ENCODE measurements at places on chromosomes 16 and 17.

- no peak for DNase-seq
These were observed 8.4 kb upstream of the HELZ start for GRCh38 chr17:67253384-67253783.

DNA sequence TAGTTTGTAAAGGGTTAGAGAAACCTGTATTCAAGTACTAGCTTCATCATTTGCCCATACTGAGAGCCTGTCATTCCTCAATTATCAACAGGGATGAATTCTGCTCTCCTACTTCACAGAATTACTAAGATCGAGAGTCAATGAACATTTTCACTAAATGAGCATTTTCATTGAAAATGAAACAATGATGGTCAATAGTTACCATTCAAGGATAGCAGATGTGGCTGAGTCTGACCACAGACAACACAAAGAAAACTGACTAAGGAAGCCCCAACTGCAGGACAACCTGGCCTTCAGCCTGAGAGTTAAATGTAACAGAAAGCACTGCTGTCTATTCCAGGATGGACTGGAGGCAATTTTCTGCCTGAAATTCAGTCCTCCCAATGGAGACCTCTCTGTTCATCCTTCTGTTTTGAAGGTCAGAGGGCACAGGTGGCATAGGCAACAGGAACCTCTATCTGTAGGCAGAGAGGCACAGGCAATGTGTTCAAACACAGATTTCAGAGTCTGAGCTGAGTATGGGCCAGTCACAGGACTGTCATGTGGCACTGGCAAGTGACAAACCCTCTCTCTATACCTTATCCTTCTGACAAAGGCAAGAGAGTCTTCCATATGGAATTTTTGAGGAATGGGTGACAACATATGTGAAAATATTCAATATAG, 19.5 kb downstream of the TRAF4 start:
- no peak for DNase-seq

DNA sequence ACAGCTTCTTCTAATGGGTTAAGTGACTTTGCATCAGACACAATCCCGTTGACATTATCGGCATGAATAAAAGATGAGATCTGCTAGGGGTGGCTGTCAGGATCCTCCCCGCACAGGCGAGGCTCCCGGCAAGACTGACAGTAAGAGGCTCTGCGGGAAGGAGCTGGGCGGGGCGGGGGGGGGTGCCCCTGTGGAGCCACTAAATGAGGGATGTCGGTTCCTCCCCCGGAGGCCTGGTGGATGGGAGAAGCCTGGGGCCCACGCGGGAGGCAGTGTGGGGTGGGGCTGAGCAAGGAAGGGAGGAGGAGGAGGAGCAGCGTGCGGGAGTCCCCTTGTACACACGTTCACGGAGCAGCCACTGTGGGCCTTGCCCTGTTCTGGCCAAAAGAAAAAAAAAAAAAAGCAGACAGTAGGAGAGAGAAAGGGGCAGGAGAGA, 190.9 kb upstream of the GSE1 start:
- DNase-seq, result no peak

DNA sequence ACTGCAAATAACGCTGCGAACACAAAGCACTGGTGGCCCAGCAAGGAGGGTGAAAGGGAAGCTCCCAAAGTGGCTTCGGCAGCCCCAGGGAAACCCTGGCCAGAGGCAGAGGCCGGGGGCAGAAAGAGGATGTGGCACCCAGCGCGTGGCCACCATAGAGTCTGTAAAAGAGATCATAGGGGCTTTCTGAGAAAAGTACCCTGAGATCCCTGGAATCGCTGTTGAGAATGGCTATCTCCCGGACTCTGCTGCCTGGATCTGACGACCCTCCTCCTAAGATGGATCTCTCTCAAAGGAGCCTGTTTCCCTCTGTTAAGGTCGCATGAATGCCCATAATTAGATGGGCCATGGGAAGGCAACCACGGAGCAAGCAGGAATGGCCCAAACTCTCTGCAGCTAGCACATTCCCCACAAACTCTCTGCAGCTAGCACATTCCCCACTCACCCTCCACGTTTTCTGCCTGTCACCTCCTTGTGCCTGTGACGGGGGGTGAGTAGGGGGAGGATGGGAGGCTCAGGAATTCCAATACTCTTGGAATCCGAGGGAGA, 364.4 kb downstream of the XYLT1 start:
- DNase-seq, result no peak

- peak; percentile 40 for DNase-seq
These were observed 9.5 kb upstream of the MRPL12 start for GRCh38 chr17:81693509-81694210.

DNA sequence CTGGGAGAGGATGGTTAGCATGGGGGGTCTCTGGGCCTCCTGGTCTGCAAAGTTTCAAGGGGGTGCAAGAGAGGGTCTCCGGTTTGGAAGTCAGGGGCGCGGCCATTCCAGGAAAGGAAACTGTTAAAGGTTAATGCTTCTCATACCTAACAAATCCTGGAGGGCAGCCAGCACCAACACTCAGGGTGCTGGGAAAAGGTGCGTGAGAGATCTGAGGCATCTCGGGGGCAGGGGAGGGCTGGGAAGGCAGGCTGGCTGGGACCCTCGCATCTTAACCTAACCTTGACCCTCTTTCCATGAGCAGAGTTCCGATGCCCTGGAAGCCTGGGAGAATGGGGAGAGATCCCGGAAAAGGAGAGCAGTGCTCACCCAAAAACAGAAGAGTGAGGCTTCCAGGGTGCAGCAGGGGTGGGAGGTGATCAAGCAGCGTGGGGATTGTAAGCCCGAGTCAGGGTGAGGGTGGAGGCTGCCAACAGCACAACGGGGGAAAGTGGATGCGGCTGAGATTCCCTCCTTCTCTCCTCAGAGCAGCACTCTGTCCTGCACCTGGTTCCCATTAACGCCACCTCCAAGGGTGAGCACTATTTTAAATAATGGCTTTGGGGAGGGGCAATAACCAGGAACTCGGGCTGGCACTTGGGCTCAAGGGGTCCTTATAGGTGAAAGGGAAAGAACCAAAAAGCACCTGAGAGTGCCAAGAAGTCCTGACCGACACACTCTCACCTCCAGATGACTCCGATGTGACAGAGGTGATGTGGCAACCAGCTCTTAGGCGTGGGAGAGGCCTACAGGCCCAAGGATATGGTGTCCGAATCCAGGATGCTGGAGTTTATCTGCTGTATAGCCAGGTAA, 996 bp downstream of the TNFSF13 start:
- no peak for DNase-seq

DNA sequence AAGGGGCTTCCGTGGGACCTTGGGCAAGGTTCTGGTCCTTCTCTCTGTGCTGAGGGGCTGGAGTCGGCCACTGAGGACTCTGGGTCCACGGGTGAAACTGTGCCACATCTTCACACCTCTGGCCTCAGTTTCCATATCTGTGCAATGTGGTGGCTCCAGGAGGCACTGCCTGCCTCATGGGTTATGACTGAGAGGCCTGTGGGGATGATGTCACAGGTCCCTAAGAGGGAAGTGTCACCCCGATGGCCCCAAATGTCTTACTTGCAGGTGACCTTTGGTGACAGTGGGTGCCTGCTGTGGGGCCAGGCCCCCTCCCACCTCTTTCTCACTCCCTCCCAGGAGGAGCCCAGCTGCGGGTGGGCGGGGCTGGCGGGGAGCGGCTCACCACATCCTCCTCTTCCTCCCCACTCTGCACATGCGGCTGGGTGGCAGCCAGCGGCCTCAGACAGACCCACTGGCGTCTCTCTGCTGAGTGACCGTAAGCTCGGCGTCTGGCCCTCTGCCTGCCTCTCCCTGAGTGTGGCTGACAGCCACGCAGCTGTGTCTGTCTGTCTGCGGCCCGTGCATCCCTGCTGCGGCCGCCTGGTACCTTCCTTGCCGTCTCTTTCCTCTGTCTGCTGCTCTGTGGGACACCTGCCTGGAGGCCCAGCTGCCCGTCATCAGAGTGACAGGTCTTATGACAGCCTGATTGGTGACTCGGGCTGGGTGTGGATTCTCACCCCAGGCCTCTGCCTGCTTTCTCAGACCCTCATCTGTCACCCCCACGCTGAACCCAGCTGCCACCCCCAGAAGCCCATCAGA, at the start of gene IL21R:
TSS of gene IL21R (plus strand) at position 407 of the 801 bp plus-strand sequence. CDS start 27,898 bp downstream, outside the sequence.
- DNase-seq, result peak; percentile 93

DNA sequence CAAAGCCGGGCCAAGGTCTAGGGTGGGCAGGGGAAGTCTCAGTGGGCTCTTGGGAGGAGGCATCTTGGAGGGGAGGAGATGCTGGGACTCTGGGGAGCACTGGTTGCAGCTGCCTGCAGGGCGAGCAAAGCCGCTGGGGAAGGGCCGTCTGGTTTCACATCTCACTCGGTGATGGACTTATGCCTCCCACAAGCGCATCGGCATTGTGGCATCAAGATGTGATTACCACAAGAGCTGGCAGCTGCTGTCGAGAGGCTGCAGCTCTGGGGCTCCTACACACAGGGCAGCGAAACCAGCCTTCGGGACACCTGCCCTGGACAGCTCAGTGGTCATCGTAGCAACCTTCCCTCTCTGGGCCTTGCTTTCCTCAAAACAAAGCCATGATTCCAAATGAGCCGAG, 3.1 kb upstream of the KCNJ12 start:
- DNase-seq, result peak; percentile 16

DNA sequence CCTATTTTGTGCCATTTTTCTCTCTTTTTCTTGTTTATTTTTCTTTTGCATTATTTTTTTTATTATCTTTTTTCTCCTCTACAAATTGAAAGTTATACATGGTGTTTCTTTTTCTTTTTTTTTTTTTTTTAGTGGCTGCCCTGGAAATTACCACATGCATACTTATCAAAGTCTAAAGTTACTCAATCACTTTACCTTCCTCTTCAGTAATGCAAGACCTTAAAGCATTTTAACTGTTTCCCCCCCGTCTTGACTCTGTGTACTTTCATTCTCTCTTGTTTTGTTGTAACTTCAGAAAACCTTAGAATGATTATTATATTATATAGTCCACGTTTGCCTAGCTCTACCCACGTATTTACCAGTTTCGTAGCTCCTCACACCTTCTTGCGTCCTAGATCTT, 33.3 kb upstream of the SMPD3 start:
- DNase-seq, result no peak

- no peak for DNase-seq
These were observed 459.7 kb downstream of the SOX9 start for GRCh38 chr17:72580321-72581127.

DNA sequence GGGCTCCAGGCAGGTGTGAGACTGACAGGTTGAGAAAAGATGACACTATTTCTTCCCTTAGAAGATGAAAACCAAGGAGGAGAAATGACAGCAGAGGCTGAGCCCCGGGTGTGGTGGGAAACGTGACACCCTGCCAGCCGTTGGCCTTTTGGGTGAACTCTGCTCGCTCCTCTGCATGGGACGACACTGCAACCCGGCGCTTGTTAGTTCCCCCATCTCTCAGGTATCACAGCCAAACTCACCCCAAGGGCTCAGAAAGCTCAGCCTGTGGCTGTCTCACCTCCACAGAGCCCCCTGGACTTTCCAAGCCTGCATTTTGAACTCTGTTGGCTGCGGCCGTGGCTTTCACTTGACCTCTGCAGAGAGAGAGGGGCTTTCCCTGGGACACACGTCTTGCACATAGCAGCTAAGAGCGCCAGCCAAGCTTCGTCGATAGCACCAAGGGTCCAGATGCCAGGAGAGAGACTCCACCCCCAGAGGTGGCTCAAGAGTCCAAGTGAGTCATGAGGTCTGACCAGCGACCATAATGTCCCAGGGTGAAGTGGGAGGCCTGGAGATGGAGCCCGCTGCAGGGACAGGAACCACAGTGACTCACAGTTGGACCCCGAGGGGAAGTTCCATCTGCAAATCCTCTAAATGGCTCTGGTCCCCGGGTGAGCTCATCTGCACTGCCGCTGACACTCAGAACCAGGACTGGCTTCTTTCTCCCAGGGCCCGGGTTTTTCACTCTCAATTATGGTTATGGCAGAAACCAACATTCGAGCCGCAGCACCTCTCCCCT, 301.9 kb downstream of the SOX9 start:
- no peak for DNase-seq

DNA sequence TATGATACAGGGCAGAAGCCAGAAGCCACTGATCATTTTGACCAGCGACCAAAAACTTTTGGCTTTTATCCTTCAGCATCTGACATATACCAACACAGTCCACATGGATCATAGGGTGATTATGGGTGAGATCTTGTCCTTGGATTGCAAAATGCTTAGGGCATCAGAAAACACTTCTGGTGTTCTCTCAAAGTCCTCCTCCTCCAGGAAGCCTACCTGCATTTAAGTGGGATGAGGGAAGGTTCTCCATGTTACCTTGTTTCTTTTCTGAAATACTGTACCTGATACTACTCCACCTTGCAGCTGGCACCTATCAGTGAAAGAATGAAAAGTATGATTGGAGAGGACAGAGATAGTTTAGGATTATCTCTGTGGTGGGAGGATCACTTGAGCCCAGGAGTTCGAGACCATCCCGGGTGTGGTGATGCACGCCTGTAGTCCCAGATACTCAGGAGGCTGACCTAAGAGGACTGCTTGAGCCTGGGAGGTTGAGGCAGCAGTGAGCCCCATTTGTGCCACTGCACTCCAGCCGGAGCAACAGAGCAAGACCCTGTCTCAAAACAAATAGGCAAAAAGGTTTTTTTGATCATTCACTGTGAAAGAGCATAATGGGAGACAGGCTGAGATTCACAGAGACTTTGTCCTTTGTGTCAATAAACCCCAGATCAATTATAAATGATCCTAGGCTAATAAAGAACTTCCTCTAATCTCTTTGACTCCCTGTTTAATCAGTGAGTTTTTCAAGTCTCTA, 46.8 kb upstream of the B4GALNT2 start:
- DNase-seq, result no peak

GRCh38 chr16:78034530-78034929, 12.2 kb downstream of the CLEC3A start:
- DNase-seq, result no peak

DNA sequence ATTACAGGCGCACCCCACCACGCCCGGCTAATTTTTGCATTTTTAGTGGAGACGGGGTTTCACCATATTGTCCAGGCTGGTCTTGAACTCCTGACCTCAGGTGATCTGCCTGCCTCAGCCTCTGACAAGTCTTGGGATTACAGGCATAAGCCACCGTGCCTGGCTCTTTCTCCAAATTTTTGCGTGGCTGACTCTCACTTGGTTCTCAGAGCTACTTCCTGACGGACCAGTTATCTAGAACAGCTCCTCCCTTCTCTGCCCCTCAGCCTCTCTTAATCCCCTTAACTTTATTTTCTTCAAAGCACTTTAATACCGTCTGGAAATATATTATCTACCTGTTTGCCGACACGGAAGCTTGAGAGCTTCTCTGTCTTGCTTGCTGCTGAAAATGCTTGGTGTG, 4.2 kb downstream of the YPEL2 start:
- no peak for DNase-seq

DNA sequence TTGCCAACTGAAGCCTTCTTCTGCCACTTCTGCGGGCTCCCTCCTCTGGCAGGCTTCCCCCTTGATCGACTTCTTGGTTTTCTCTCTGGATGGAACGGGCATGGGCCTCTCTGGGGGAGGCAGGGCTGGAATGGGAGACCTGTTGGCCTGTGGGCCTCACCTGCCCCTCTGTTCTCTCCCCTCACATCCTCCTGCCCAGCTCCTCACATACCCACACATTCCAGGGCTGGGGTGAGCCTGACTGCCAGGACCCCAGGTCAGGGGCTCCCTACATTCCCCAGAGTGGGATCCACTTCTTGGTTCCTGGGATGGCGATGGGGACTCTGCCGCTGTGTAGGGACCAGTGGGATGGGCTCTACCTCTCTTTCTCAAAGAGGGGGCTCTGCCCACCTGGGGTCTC, 6.5 kb upstream of the LASP1NB start:
- no peak for DNase-seq

All from NAMALWA (cell line).